Lung (tissue), 17 donors: ENCODE measurements at places on chromosomes 5 and 9. TPM values are rescaled to one million over a fixed set of nuclear protein-coding genes. Genes with fewer than 3 reads are reported as not detected.

PGM5 gene
- polyA plus RNA-seq, result 4.3 TPM

IFNE gene
- 0.20 TPM for polyA plus RNA-seq

NCS1 gene
- 6.1 TPM for polyA plus RNA-seq

OMD gene
- polyA plus RNA-seq, result 2.0 TPM

CAVIN4 gene
- 0.22 TPM for polyA plus RNA-seq

SYK gene
- polyA plus RNA-seq, result 13.7 TPM

FABP6 gene
- 6.0 TPM for polyA plus RNA-seq

TDRD7 gene
- 10.9 TPM for polyA plus RNA-seq

LECT2 gene
- not detected for polyA plus RNA-seq

IFNB1 gene
- polyA plus RNA-seq, result 0.05 TPM

CTXN3 gene
- not detected for polyA plus RNA-seq
